Stimulated activated CD8-positive, alpha-beta memory T cell treated with anti-CD3 and anti-CD28 coated beads, Interleukin-4, amount 100 ng/mL, for 1 hour (primary cell): ENCODE measurements at places on chromosomes 4 and X.

DNA sequence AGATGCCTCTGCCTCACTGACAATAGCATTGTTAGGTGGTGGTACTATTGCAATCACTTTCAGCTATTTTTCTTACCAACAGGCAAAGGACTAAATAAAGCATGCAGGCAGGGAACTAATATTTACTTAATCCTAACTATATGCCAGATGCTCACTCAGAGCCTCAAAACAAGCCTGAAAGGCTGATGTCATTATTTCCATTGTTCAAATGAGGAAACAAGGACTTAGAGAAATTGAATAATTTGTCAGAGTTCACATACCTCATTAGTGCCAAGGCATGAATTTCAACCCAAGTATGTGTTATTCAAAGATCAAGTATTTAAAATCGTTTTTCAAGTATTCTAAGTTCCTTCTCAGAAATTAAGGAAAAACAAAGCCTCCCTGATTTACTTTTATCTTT is 374.9 kb upstream of the TECRL start:
- DNase-seq = no peak

DNA sequence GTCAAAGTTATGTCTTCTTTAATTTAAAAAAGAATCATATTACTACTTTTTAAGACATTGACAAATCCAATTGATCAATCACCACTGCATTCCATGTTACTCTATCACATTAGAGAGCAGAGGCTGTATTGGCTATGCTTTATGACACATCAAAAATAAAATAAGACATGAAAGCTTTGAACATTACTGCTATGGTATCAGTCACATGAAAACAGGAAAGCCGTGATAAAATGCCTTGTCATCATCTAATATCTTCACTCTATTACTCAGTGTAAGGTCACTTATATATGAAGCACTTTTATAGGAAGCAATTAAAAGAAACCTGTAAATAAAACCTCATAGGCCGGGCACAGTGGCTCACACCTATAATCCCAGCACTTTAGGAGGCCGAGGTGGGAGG is 27.7 kb upstream of the CEP135 start:
- DNase-seq = no peak

GRCh38 chr4:27176400-27176799 is 315.8 kb downstream of the STIM2 start:
- DNase-seq = no peak

- no peak for DNase-seq
Observed at GRCh38 chrX:65720381-65720964, 53.0 kb downstream of the MSN start.

- DNase-seq = no peak
Observed at GRCh38 chrX:69102612-69103194, 62.5 kb downstream of the PJA1 start.

DNA sequence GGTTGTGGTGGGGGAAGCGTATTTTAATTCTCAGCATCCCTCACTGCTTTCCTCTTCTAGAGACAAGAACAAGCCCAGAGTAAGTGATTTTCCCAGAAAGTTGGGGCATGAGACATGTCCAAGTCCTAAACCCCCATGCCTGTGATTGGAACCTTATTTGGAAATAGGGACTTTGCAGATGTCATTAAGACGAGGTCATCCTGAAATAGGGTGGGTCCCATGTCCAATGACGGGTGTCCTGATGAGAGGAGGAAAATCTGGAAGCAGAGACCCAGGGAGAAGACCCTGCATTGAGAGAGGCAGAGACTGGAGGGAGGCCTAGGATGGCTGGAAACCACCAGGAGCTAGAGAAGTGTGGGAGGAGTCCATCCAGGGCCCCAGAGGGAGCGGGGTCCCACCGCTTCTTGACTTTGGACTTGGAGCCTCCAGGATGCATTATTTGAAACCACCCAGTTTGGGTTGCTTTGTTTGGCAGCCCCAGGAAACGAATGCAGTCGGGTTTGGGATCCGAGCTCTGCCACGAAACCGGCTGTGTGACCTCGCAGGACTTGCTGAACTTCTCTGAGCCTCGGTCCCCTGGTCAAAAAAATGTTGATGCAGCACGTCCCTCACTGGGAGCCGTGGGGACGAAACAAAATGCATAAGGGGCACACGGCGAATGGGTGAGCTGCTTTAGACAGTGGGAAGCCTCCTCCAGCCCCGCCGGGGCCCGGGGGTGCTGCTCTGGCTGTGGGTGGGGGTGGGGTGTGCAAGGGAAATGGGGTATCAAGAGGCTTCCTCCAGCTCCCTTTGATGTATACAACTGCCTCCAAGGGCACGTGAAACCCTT is 113.9 kb downstream of the CPZ start:
- no peak for DNase-seq

DNA sequence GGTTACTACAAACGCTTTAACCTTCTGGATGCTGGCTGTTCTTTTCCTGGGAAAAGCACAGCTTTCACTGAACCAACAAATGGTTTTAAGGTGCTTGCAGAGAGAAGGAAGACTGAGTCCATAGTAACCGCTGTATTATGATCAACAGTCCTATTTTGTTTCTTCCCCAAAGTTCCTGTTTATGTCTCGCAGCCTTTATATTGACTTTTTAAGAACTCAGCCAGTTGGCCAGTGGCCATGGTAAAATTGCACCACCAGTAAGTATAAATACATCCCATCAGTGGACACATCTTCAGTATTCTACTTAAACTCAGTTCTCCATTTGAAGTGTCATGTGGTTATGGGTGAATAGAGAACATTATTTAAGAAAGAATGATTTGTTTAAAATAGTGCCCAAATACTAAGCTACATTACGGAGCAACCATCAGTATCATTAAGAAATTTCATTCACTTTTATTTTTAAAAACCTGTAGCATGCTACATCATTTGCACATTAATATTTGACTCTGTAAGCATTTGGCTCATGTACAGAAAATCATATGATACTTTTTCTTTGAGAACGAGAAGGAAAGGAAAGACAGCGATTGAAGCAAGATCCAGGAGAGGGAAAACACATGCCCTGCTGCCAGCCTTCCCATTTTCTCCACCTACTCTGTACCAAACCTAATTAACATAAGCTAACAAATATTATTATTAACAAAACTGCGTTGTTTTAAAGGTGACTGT is 287.0 kb downstream of the ARHGAP24 start:
- no peak for DNase-seq

DNA sequence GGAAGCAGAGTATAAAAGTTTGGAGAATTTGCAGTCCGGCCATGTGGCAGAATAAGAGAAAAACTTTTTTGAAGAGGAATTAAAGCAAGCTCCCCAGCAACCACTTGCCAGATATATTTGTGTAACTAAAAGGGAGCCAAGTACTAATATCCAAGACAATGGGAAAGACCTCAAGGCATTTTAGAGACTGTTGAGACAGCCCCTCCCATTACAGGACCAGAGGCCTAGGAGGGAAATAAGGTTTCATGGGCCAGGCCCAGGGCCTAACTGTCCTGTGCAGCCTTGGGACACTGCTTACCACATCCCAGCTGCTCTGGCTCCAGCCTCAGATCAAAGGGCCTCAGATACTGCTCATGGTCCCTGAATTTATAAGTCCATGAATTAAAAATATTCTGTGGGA is 659.4 kb downstream of the PCDH19 start:
- no peak for DNase-seq

- DNase-seq = no peak
Observed at GRCh38 chr4:5888222-5889001, 4.5 kb downstream of the CRMP1 start.

GRCh38 chr4:176013476-176014247 is 52.0 kb upstream of the WDR17 start:
- DNase-seq = no peak
